GM23248 (cell line): ENCODE measurements at places on chromosomes 4 and X. TPM values are rescaled to one million over a fixed set of nuclear protein-coding genes. Genes with fewer than 3 reads are reported as not detected.

- DNase-seq, result peak; percentile 45
Observed at GRCh38 chrX:103170216-103170615, 44.7 kb upstream of the BEX4 start.

- no peak for DNase-seq
Observed at GRCh38 chrX:113833096-113834055, 750.5 kb upstream of the HTR2C start.

- DNase-seq, result peak; percentile 91
Observed at GRCh38 chr4:7960017-7960789, 20.5 kb upstream of the AFAP1 start.

DNA sequence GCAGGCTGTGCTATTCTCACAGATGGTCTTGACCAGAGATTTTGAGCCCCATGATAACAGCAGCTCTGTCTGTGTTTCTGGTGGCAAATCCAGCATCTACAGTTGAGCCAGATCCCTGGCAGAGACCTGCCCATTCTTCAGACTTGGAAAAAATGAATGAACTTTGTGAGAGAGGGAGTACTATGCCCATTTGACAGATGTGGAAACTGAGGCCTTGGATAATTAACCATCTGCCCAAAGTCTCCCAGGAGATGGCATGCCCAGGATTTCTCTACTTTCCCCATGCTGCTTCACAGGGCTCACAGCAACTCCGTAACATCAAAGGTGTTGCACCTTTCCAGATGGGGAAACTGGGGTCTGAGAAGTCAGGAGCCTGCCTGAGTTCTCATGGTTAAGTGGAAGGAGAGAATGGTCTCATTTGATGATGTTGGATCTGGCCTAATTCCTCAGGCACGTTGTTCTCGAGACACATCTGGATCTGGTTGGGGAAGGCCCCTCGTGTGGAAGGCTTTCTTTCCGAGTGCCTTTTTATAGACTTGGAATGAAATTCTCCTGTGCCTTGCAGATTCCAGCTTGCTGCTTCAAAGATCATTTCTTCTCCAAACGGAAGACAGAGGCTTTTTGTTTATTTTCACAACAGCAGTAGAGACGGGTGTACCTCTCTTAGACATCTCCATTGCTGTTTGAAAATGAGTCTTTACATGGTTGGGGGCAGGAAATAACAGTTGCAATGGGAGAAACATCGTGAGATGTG, 73.3 kb upstream of the STX18 start:
- peak; percentile 75 for DNase-seq

DNA sequence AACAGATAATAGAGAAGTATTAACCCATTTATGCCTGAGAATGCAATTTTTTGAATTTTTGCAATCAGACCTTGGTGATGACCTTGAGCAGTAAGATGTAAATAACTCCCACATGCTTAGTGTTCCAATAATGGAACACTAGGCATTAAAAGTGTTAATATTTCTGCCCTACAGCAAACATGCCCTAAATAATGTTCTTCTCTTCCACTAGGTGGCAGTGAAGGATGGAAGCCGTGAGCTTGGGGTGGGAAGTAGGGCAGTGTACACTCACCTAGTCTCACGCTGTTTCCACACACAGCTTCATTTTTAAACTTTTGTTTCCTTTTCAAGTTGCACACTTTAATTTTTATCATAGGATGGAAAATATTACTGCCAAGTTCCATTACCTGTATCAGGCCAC, 613.1 kb upstream of the HS3ST1 start:
- DNase-seq, result no peak

GRCh38 chr4:77022560-77023179, 53.1 kb downstream of the CCNI start:
- peak; percentile 79 for DNase-seq

DNA sequence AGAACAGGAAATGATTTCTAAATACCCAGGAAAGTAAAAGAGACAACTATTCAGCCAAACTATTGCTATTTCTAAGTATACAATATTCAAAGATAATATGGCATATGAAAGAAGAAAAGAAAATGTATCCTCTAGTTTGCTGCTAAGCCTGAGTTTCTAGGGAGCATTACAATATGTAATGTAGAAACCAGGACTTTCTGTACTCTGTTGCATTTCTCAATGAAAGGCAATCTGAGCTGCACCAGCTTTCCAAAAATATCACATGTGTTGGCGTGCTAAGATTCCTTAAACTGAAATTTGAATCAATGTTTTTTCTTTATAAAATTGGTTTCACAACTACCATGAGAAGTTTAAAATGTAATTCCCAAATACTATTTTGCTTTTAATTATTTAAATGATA, 129.6 kb downstream of the ANK2 start:
- DNase-seq, result peak; percentile 19

DNA sequence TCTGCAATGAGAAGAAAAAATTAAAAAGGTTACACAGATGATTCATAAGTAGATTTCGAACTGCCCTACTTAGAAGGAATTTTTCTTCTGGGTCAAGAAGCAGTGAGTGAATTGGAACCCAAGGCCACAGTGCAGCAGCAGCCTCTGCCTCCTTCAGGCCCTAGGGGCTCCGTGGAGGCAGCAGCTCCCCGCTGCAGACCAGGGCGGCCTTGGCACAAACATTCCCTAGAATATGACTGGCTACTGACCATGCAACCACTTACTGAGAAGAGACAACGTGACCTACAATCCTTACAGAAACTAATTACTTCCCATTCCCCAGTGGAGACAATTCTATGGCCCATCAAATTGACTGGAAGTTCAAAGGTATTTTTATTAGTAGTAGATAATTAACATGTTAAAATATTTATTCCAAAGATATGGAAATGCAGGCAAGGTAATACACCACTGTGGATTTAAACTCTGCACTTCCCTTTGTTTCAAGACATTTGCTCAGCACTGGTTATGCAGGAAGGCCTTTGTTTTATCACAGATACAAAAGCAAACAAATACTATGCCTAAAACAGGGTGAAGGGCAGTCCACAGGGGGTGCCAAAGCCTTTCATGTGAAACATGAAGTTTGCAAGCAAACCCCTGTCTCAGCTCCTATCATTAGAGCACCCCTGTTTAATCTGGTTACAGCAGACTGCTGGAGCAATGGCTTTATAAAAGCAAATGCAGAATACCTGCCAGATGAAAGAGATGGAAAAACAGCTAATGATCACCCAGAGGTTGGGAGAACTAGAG, 59.2 kb downstream of the PCDH19 start:
- no peak for DNase-seq

- no peak for DNase-seq
Observed at GRCh38 chr4:101419336-101420135, 72.2 kb upstream of the PPP3CA start.

- DNase-seq, result no peak
Observed at GRCh38 chr4:41930139-41930831, 4.9 kb upstream of the TMEM33 start.

DNA sequence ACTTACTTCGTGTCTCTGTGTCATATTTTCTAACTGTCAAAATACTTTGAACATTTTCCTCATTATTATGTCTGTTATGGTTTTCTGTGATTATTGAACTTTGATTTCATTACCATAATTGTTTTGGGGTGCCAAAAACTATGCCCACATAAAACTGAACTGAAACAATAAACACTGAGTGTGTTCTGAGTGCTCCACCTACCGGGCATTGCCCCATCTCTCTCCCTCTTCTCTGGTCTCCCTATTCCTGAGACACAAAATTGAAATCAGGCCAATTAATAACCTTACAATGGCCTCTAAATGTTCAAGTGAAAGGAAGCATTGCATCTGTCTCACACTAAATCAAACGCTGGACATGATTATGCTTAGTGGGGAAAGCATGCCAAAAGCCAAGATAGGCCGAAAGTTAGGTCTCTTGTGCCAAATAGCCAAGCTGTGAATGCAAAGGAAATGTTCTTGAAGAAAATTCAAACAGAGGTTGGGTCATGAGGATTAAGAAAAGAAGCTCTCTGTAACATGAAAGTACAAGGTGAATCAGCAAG, 972.3 kb downstream of the PCDH7 start:
- DNase-seq, result no peak

GRCh38 chr4:139773560-139774318, 108.1 kb downstream of the MGST2 start:
- no peak for DNase-seq

DNA sequence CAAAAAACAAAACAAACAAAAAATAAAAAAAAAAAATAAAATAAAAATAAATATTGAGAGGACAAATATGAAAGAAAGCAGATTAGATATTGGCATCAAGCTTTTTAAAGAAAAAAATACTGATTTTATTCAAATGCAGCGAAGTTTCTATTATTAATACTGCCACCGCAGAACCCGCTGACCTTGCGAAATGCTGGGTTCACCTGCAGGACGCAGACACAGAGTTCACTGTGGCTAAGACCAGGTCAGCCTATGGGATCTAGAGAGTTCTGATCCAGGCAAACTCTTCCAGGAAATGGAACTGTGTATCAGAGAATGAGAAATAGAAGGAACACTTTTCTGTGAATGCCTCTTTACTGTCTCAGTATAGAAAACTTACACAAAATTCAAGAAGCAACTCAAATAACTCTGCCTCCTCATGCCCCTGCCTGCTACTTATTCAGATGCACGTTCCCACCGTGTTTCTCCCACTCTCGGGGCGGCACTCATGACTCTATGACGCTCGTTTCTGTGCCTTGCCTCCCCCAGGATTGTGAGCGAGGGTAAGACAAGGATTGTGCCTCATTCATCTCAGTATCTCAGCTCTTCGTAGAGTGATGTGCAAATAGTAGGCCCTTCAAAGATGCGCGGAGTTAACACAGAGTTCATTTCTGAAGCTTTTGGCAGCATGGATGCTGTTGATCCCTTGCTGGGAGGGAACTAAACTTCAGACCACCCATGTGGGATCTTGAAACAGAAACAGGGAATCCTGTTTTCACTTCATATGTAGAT, 44.1 kb upstream of the TLR3 start:
- DNase-seq, result no peak

- no peak for DNase-seq
Observed at GRCh38 chr4:2295900-2296442, 34.1 kb upstream of the MXD4 start.

DNA sequence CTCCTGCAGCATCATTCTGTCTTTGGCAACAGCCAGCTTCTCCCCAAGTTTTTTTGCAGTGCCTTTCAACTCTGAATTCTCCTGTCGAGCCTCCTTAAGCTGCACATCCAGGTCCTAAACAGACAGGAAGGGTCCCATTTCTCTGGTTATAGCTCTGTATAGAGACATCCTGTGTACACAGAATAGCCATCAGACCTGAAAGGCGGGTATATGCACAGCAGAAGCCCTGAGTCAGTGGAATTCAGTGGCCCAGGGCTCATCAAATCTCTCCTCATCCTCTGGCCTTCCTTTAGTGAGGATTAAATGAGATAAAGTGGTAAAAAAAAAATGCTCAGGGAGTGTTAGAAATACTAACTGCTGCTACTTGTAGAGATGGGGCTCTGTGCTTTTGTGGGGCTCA, 73.8 kb downstream of the FAM184B start:
- DNase-seq, result no peak

GRCh38 chrX:22689290-22689689, 310.5 kb upstream of the DDX53 start:
- peak; percentile 61 for DNase-seq

GRCh38 chr4:41512596-41512995, 25.4 kb upstream of the LIMCH1 start:
- no peak for DNase-seq

GRCh38 chr4:113845138-113845537, 83.6 kb upstream of the CAMK2D start:
- DNase-seq, result no peak

DNA sequence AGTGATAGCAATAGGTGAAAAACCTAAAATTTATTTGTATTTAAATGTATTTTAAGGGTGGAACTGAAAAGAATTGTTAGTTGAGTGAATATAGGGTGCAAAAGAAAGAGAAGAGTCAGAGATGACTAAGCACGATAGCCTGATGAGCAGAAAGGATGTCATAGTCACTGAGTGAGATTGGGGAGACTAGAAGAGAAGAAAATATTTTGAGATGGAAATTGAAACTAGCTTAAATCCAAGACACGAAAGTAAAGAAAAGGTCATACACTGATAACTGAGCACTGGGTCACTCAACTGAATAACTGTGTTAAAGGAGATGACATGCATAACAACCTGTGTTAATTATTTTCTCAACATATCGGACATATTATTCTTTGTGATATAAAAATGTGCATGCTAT, 55.5 kb downstream of the SPANXN4 start:
- no peak for DNase-seq

GRCh38 chr4:183834252-183834651, 70.9 kb upstream of the STOX2 start:
- no peak for DNase-seq

DNA sequence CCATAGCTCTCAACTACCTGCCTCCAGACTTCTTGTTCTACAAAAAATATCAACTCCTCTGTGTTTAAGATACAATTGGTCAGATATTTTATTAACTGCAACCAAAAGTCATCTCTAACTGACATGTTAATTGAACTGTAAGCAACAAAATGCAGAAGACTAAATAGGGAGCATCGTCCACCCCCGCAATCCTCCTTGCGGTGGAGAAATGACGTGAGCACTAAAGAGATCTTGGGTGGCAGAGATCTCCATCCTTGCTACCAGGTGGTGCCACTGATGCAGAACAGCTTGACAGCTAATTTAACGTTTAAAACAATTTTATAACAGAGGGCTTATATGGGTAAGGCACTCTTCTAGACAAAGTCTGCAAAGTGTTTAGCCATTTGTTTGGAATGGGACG, 164.4 kb upstream of the FTHL17 start:
- no peak for DNase-seq

DNA sequence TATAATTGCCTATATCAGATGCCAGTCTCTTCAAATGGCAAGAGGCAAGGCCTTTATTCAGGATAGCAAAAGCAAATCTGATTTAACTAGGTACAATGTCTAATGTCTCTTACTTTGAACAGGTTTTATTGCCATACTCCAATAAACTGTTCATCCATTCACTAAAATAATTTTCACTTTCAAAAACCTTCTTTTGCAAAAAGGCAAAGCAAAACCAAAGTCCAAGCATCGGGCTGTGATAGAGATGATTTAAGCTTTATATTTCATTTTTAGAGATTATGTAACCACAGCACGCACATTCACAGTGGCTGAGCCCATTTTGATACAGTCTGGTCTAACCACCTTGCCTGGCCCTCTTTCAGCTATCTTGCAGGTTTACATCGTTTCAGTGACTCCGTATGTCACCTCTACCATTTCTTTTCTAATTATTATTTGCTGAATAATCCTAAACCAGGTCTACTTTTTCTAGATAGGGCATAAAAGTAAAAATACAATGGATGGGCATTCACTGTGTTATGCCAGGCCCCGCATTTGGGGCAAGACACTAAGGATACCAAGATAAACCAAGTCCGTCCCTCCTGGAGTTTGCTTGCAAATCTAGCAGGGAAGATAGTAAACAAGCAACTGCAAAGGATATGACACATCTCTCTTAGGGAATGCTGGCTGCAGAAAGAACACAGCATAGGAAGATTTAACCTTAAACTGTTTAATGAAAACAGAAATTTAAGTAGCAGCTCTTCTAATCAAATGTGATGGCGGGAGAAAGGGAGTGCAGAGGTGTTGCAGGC, 1.8 kb downstream of the CASP3 start:
- peak; percentile 64 for DNase-seq

The SLC16A2 gene
- 53.0 and 55.3 TPM in 2 replicates for total RNA-seq

The SNX12 gene
- total RNA-seq, result 47.0 and 76.1 TPM in 2 replicates

The AIMP1 gene
- 45.5 and 45.9 TPM in 2 replicates for total RNA-seq

The GAGE13 gene
- not detected in 2 replicates for total RNA-seq

The AKAP14 gene
- total RNA-seq, result not detected in 2 replicates

The BGN gene
- total RNA-seq, result 115 and 129 TPM in 2 replicates

The SFRP2 gene
- 0.63 and 0.65 TPM in 2 replicates for total RNA-seq

The SPRY1 gene
- total RNA-seq, result 1.3 and 6.4 TPM in 2 replicates

The GPR82 gene
- not detected in 2 replicates for total RNA-seq
